ENCODE measurements at places on chromosomes 11 and 22. TPM values are rescaled to one million over a fixed set of nuclear protein-coding genes. Genes with fewer than 3 reads are reported as not detected.

GRCh38 chr11:84899134-84899533, 728.0 kb downstream of the DLG2 start:
- no peak for DNase-seq

OR52E8 gene
- total RNA-seq = not detected

CPSF7 gene
- total RNA-seq = 48.4 TPM

DNA sequence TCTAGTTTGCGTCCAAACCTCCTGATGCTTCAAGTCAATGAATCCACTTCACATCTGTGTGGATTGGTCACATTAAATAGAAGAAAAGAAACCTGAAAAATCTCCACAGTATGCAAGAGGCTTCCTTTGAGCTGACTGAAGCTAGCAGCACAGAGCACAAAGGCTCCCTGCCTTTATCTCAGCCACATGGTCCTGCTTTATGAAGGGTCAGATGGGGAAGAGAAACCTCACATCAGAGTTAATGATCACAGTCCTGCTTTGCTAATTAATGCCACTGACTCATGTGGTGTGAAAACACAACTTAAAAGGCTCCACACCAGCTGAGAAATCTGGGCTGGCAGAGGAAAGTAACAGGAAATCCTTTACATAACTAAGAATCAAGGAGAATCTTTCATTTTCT, 1291.0 kb downstream of the LRRC4C start:
- DNase-seq = no peak

DNA sequence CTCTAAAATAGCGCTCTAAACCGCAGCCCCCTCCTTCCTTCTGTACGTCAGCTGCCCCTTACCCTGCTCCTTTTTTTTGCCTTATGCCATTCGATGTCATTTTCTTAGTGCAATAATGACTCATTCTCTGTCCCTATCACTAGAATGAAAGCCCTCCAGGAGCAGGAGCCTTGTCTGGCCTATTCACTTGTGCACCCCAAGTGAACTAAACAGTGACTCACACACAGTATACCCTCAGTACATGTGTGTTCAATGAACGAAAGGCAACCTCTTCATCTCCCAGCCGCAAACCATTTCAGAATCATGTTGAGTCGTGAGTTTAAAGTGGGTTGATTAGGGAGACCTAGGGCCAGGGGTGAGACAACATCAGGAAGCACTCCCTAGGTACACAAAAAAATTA, 50.7 kb upstream of the SPATA19 start:
- no peak for DNase-seq

DNA sequence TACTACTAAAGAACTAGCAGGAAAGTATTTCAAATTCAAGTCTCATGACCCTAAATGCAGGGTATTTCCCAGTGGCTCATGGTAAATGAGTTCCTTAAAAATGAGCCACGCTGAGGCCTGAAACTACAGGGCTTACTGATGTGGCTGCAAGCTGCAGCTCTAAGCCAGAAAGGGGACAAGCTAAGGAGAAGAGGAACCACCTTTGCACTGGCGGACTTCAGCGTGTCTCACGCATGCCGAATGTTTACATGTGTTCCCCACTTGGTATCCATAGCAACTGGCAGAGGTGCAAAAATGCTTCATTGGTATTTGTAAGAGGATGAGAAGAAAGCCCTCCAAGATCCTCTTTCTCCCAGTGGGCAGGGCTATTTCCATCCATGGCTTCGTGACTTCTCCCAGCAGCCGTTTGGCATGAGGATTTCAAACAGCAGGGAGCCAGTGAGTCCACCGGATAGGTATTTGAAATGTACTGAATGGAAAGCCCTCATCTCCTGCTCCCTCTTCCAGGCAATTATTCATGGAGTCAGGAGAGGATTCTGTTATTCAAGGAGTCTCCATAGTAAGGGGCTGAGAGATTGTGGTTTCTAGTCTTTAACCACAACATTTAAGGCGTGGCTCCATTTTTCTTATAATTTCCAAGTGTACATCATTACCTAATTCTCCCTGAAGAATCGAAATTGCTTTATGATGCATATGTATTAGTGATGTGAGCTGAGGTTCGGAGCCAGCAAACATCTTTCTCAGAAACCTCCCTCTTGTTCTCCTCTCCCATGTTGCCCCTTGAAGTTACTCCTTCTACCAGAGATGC, 55.3 kb upstream of the CD44 start:
- peak; percentile 71 for DNase-seq

MAPK8IP1 gene
- 6.5 TPM for total RNA-seq

- peak; percentile 67 for DNase-seq
These were observed 81.1 kb downstream of the MORC2 start for GRCh38 chr22:30887453-30887852.

DNA sequence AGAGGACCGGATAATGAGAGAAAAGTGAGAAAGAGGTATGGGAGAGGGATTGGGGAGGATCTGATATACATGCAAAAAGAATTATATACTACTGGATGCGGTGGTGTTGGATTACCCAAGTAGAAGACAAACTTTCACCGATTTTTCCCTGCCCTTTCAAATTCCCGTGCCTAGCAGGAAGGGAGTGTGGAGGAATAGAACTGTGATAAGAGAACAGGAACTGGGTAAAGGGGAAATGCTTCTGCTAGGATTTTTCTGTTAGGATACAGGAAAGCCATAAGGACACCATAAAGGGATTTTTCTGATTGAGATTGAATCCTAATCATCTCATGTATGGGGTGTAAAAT, 480 bp upstream of the MTMR2 start:
- DNase-seq = no peak

DNA sequence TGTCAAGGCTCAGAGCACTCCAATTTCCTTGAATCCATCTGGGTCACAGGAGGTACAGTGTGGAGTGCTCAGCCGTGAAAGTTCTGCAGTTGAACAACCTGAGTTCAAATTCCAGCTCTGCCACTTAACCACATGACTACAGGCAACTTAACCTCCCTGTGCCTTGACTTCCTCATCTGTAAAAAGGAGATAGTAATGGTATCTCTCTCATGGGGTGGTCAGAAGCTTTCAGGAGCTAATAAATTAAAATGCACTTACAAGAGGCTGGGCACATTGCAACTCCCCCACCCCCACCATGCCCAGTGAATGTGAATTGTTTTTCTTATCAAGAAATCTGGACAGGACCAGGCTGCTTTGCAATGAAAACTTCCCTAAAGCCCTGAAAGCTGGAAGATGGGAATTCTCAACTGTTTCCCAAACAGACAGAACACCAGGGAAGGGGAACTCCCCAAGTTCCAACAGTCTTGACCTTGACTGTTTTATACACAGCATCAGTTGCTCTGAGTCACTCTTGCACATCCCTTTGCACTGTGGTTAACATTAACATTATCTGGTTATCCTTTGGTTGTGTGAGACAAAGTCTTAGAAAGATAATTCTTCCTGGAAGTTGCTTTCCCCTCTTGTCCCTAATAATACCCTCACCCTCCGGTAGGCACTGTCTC, 137.0 kb downstream of the SLC1A2 start:
- DNase-seq = no peak

DNA sequence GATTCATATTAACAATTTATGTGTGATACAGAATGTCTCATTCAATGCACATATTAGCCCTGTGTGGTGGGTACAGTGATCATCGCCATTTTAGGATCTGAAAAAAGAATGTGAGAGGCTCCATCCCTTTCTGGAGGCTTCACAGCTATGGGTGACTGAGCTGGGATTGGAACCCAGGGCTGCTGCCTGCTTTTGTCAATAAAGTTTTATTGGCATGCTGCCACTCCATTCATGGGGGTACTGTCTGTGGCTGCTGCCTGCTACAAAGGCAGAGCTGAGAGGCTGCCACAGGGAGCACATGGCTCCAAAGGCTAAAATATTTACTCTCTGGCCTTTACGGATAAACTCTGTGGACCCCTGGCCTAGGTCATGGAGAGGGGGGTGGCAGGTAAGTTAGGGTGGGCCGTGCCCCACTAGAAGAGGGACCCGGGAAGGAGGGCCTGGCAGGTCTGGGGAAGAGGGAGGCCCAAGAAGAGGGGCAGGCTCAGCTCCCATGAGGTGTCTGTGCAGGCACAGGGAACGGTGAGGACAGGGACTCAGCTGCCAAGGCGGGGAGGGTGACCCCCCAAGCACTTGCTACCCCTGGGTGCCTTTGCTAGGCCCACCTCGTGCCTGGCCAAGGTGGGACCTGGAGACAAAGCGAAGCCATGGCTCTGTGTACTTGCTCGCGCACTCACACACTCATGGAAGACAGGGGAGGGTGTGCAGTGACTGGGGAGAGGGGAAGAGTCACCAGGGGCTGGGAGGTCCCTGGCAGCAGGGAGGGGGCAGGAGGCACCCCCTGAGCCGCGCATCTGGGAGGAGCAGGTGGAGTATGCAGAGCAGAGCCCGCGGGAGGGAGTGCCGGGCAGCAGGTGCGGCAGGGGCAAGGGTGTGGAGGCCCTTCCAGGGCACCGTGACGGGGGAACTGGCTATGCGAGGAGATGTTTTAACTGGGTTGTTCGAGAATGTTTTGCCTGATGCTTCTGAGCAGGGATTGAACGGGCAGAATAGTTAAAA, 335.3 kb downstream of the CTTN start:
- DNase-seq = no peak

ASCL2 gene
- 33.5 TPM for total RNA-seq

DNA sequence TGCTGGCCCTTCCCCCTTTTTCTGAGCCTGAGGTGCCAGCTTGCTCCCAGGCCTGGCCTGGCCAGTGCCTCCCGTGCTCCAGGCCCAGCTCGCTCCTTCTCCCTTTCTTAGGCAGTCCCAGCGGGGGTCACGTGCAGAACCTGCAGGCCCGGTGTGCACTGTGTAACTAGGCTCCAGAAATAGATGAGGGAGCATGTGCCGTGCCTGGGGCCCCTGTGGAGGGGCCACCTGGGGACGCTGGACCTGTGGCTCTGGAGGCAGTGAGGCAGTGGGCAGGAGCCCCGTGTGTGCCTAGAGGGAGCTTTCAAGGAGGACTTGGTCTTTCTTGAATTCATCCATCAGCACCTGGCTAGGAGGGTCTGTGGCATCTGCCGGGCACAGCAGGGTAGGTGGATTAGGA, 11.5 kb downstream of the PTDSS2 start:
- DNase-seq = no peak

DNA sequence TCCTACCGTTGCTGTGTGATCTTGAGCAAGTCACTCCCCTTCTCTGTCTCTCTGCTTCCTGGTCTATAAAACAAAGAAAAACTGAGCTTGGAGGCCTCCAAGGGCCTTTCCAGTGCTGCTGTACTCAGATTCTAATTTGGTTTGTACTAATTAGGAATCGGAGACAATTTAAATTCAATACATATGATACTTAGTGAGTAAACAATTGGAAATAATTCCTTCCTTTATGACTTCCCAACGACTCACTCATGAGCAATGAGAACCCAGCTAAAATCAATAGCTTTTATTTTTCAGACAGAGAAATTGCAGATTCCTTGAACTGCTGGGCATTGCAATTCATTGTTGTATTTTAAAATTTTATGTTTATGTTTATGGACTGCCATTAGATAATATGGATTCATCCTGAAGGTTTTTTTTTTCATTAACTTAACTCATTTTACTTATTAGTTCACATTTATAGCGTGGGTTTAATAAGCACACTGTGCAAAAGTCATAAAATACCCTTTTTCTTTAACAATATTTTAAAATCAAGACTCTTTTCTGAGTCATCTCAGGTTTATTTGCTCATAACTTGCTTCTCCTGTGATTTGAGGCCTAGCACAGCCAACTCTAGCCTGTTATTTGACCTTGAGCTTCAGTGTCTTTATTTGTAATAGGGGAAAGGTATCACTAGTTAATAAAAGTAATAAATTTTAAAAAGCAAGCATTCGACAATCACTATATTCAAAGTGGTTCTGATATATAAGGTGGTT, 95.8 kb downstream of the TP53I11 start:
- DNase-seq = no peak

DNA sequence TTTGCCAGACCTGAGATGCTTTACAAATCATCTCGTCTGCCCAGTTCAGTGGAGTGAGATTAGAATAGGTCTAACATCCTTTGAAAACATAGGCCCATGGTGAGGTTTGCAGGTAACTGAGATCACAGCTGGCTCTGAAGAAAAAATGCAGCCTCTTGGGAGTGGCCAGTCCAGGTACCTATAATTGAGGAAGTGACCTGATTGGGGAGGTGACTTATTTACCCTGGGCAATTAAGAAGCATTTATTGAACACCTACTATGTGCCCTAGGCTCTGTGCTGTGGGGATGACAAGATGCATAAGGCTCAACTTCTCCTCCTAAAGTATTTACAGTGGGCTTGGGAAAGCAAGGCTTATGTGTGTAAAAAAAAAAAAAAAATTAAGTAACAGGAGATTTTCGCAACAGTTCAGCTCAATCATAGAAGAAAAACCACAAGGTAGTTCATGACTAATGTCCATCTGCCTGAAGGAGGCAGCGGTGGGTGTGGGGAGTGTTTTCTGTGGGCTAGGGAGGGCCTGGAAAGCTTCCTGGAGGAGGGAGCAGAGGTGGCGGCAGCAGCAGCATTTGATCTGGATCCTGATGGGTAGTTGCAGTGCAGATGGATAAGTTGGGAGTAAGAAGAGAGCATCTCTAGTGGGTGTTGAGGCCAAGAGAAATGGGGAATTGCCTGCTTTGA, 16.1 kb downstream of the MICAL2 start:
- no peak for DNase-seq

ADAMTS15 gene
- 11.1 TPM for total RNA-seq

- peak; percentile 53 for DNase-seq
These were observed 72.7 kb upstream of the NARS2 start for GRCh38 chr11:78647266-78647915.

- DNase-seq = no peak
These were observed 29.8 kb upstream of the CRTAM start for GRCh38 chr11:122808478-122808869.

DNA sequence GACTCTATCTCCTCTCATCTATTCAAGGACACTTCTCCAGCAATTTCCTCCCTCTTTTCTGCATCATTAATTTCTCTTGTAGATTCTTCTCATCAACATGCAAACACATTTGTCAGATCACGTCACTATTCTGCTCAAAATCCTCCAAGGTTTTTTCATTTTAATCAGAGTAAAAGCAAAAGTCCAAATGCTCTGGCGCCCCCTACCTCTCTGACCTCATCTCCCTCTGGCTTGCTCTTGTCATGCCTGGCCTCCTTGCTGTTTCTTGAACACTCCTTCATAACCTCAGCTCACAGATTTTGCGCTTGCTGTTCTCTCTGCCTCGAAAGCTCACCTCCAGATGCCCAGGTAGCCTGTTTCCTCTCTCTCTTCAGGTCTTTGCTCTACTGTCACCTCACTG, 22.4 kb downstream of the RTCB start:
- DNase-seq = no peak

MS4A12 gene
- not detected for total RNA-seq
